Epithelial cell of proximal tubule (primary cell): ENCODE measurements at places on chromosomes 13 and 19. TPM values are rescaled to one million over a fixed set of nuclear protein-coding genes. Genes with fewer than 3 reads are reported as not detected.

Gene LACC1
- total RNA-seq = 3.5 and 8.3 TPM in 2 replicates

Gene LILRB5
- not detected in 2 replicates for total RNA-seq

Gene AMER2
- total RNA-seq = 0.29 TPM in 1 of 2 replicates, not detected in the other

Gene APOC1
- total RNA-seq = 11.4 and 12.3 TPM in 2 replicates

Gene MBD3L2B
- total RNA-seq = not detected in 2 replicates

Gene CYP4F11
- not detected in 2 replicates for total RNA-seq

Gene ODAD3
- 0.40 TPM in 1 of 2 replicates, not detected in the other for total RNA-seq

Gene STAP2
- 49.2 and 70.8 TPM in 2 replicates for total RNA-seq

Gene ZNF563
- 2.8 and 9.7 TPM in 2 replicates for total RNA-seq

Gene PDE4C
- total RNA-seq = 0.63 TPM in 1 of 2 replicates, not detected in the other
